ENCODE measurements at places on chromosomes 3 and 15.

- no peak for DNase-seq
Measured at GRCh38 chr3:106114848-106115247, 246.0 kb upstream of the CBLB start.

DNA sequence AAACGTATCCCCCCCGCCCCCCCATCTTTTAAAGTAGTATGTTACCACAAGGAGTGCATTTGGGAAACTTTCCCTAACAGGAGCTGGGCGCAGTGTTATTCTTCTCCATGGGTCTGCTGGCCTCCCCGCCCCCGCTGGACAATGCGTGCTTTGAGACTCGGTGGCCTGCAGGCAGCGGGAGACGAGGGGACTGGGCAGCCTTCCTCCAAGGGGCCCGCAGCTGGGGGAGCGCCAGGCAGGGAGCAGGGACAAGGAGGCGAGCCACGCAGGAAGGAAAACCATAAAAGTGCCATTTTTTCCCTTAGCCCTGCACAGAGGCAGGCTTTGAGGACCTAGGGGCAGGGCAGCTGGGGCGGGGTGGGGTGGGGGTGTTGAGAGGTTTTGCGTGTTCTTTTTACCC, 14.1 kb downstream of the SOX2 start:
- no peak for DNase-seq

DNA sequence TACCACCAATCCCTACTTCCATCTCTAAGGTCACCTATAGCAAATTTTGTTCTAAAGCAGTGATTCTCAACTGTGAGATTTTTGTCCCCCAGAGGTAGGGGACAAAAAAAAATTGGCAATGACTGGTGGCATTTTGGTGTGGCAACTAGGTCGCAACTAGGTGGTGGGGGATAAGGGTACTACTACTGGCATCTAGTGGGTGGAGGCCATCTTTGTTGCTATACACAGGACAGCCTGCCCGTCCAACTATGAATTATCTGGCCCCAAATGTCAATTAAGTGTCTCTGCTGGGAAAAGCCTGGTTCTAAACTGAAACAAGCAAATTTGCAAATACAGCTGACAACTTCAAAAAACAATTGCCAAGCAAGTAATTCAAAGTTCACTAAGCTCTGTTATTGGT, 1.4 kb downstream of the MTMR10 start:
- DNase-seq = no peak

DNA sequence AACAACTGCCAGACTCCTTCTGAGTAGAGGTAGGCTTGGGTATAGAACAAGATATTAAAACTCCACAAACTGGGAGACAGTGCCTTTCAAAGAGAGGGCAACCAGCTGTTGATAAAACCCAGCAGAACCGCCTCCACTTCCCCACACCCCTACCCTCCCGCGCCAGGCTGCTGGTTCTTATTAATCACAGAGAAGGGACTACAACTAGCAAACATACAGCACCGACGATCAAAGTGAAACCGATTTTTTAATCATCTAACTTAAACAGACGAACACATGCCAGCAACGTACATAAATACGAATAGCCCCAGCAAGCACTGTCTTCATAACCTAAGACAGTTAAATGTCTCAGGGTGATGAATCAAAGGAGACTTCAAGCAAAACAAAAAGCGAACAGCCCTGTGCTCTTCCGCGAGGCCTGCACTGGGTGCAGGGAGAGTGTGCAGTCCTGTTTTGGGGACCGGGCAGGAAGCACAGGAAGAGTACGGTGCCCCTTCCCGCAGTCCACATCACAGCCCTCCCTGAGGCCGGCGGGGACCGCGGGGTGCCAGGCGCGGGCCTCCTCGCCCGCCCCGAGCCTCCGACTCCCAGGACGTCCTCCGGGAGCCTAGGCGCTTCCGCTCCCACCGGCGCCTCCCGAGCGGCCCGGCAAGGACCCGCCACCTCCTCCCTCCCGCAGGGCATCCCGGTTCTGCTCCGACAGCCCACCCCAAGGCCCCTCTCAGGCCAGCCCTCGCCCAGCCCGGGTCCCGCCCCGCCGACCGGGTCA, 75.1 kb upstream of the VGLL4 start:
- peak; percentile 42 for DNase-seq

GRCh38 chr3:4528819-4529600, 35.9 kb downstream of the ITPR1 start:
- no peak for DNase-seq

GRCh38 chr15:101444807-101445508, 44.5 kb downstream of the PCSK6 start:
- no peak for DNase-seq

GRCh38 chr15:96561593-96561992, 231.1 kb downstream of the NR2F2 start:
- DNase-seq = no peak

- no peak for DNase-seq
Measured at GRCh38 chr3:9779721-9780457, 10.1 kb upstream of the CAMK1 start.

GRCh38 chr15:33500432-33501195, 189.8 kb downstream of the RYR3 start:
- DNase-seq = no peak

DNA sequence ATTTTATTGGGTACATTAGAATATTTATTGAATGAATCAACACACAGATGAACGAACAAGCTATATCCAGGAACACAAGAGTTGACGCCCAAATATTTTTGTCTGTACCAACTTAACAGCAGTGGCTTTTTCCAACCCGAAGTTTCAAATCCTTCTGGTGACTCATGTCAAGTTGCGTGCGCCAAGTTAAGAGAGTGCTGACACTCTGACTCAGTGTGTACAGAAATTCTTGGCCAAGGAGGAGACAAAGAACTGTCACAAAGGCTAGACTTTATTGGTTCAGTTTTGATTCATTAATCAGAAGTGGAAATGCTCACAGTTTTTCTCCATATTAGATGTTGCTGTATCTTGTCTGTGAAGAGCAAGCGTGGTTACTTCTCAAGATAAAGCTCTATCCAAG, 59.6 kb upstream of the TSC22D2 start:
- DNase-seq = no peak

- no peak for DNase-seq
Measured at GRCh38 chr3:15367059-15367458, 34.7 kb upstream of the SH3BP5 start.

DNA sequence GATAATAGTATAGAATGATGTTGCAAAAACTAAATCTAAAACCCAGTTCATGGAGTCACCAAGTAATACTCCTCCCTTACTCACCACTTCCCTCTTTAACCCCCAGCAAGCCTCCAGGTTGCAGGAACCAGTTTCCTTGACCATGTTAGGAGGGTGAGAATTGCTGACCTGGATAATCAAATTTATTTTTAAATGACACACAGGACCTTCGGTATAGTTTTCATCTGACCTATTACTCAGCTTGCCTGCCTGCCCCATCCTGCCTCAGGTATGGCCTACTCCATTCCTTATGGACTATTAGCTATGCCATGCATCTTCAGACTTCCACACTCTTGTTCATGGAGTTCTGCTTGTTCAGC, 883 bp downstream of the RTP4 start:
- DNase-seq = no peak

DNA sequence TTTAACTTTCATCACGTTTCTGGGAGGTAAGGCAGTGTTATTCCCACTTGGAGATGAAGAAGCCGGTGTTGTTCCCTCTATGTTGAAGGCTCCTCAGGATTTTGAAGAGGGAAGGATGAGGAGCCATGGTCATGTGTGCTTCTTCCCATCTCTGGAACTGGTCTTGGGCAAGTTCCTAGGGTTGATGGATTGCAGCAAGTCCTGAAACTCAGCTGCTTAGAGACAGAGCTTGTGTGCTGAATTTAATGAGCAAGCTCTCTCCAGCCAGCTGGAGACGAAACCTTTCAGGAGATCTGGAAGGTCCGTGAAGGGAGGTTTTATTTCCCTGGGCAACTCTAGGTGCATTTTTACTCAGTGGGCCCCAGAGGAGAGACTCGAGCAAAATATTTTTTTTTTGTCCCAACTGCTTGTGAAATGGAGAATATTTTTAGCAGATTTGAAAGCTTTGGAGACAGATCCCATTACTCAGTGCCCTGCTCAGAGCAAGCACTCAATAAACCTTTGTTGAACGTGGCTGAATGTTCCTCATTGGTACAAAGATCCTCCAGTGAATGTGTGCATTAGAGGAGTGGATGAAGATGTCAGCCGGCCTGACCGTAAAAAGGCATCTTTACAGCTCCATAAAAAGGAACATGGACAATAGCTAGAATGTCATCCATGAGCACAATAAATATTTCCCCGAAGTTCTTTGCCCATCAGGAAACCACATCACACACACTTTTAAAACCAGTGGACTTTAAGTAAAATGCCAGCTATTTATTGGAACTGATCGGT, 55.6 kb upstream of the RGMA start:
- no peak for DNase-seq

- no peak for DNase-seq
Measured at GRCh38 chr3:150223558-150223957, 184.5 kb upstream of the TSC22D2 start.

GRCh38 chr15:56835718-56836171, 82.7 kb upstream of the TCF12 start:
- no peak for DNase-seq

- no peak for DNase-seq
Measured at GRCh38 chr3:107798381-107798780, 275.6 kb downstream of the BBX start.

DNA sequence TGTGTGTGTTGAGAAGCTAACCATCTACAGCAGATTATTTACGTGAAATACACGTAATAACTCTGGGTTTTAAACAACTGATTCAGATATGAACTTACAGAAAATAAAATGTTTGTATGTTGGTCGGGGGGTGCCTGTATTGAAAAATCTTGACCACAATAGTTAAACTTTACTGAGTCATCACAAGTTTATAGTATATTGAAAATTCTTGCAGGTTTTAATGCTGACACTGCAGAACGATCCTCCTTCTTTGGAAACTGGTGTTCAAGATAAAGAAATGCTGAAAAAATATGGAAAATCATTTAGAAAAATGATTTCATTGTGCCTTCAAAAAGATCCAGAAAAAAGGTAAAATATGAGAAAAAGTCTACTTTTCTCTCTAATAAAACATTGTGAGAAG, 41.3 kb upstream of the SLC22A13 start:
- DNase-seq = no peak

DNA sequence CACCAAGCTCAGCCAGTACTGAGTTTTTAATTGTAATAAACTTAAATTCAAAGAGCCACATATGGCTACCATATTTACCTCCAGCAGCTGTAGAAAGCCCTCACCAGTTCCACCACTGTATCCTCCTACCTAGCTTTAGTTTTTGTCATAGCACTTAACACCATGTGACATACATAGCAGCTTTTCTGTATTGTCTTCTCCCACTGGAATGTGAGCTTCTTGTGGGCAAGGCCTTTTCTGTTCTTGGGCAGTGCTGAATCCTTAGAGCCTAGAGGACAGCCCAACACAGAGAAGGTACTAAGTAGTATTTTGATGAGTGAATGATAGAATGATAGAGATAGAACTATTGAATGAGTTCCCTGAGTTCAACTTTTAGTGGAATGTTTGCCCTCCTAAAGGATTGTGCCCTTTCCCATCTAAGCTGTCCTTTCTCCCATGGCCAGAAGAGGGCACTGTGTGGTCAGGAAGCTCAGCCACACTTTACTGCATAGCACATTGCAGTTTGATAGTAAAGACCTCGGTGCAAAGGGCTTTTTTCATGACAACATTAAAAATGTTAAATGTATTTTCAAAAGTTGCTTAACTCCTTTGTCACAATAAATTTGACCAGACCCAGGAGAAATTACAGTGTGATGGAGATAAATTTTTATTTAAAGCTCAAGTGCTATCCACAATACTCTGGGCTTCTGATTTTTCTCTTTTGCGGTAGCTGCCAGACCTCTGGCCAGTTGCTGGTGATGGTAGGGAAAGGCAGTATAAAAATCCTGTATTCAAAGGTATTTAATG, 115.8 kb downstream of the GHSR start:
- DNase-seq = peak; percentile 52

GRCh38 chr15:28913171-28913765, 27.5 kb downstream of the APBA2 start:
- peak; percentile 17 for DNase-seq

DNA sequence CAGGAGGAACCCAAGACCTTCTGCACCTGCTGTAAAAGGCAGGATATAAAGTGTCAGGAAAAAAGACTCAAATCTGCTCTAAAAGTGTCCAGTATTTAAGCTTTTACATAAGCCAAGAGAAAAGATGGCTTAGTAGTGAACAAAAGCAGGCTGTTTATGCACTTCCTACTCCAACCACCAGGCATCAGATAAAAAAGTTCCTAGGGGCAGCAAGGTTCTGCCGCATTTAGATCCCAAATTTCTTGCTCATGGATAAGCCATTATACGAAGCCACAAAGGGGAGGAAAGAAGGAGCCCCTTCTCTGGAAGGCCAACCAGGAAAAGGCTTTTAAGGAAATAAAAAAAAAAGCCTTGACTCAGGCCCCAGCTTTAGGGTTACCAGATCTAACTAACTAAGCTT, 10.6 kb upstream of the SLC9C1 start:
- no peak for DNase-seq

DNA sequence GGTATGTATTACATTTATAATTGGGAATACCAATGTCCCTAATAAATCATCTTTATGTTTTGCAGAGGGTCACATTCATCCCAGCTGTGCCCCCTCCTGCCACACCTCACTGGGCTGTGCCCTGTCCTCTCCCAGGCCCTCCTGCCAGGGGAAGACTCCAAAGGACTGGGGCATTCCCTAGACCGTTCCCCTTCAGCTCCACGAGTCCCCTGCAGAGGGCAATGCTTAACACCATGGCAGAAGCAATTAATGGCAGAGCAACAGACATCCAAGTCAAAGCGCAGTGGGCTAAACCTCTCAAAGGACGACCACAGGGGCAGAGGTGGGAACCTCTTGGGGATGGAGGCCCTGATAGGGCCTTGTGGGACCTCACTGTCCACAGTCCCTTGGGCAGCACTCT, 71.3 kb upstream of the SEC13 start:
- DNase-seq = no peak

DNA sequence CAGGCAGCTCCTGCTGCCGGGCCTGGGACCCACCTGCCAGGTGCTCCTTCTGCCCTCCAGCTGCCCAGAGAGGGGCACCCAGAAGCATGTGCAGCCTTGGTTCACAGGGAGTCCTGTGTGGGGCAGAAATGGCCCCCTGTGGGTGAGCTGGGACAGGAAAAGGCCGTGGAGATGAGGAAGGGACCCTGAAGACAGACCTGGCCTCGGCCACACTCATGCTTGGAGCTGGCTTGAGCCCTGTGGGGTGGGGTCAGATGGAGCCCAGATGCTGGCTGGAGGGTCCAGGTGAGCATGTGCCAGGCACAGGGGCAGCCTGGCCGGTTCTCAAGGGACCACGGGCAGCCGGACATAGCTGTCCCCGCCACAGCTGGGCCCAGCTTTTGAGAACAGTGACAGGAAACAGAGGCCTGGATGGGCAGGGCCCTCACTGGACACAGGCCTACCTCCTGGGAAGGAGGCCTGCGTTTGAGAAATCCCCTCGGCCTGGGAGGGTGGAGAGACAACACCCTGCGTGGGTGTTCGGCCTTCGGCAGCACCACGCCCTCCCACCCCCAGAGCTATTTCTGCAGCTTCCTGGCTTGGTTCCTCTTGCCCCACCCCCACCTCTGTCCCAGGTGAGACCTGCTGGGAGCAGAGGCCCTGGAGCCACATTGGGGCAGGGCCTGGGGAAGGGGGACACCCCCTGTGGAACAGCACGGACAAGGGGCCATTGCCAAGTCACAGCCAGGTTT, 132.6 kb upstream of the MEF2A start:
- no peak for DNase-seq

- DNase-seq = no peak
Measured at GRCh38 chr3:112974178-112974517, 755 bp downstream of the CD200R1 start.

Measured in breast epithelium (tissue), 4 donors.